T-cell (primary cell): ENCODE measurements at places on chromosomes 2 and 18.

DNA sequence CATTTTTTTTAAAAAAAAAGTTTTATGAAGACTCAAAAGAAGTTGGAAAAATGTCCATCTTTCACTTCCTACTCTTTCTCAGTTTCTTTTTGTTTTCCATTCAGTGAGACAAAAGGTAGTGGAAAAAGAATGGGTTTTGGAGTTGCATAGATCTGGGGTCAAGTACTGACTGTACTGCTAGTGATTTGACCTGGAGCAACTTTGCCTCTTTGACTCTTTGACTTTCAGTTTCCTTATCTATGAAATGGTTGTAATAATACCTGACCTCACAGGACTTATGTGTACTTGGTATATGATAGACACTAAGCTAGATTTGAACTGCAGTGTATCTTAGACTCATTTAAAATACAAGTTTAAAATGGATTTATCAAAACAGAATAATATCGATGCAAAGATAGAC lies 3.5 kb upstream of the KCNE4 start:
- no peak for DNase-seq
- H3K4me1 ChIP-seq, result no peaks in the 10 kb centered on the region
- no peak overlapping the region for H3K27ac ChIP-seq
- no peak overlapping the region for H3K4me3 ChIP-seq

DNA sequence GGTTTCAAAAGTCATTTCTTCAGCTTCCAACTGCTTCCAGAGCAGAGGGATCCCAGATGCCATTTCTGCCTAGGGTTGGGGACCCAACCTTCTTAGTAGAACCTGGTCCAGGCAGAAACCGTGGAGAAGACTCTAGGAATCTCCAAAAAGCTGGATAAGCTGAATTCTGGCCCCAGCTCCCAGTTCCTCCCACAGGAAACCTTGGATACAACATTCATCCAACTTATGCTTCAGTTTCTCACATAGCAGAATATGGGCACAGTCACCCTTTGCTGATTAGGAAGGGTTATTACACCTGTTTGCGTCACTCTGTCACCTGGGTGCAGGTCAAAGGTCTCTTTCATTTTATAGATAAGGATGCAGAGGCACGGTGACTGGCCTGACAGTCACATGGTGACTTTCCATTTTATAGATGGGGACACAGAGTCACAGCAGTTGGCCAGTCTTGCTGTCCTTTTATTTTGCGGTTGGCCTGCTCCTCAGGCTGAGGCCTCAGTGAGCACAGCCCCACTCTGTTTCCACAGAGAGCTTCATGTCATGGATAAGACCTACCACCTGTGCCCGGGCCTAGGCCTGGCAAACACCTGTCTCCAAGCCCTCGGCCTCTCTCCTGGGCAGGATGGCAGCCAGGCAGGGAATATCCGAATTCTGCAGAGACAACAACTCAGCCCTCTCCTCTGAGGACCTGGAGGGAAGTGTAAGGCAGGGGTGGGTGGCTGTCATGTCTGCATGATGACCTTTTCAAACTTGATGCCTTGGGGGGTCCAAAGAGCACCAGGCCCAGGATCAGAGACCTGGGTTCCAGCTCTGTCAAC lies 148.8 kb downstream of the SMAD7 start:
- peaks cover 20% of the 10 kb centered on the region for H3K4me1 ChIP-seq
- no peak overlapping the region for H3K4me3 ChIP-seq
- H3K27me3 ChIP-seq, result no peaks in the 10 kb centered on the region
- no peak for DNase-seq
- H3K36me3 ChIP-seq, result no peaks in the 10 kb centered on the region

DNA sequence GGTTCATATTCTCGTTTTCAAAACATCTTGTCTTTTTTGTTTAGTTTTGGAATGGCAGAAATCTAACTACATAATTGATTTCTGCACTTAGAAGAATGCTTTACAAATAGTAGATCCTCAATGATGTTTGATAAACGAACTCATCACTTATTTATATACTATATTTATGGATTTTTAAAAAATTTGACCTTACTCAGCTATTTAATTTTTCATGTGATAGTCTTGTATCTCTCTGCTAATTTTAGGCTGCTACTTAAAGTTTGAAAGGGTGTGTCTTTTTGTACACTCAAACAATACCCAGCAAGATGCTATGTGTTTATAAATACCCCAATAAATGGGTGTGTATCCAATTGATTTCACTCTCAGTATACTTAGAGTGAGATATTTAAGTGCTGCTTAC lies 86.9 kb downstream of the EHBP1 start:
- H3K4me1 ChIP-seq, result no peaks in the 10 kb centered on the region
- no peaks in the 10 kb centered on the region for H3K36me3 ChIP-seq
- no peak for DNase-seq
- H3K27ac ChIP-seq, result no peak overlapping the region
- H3K4me3 ChIP-seq, result no peak overlapping the region
- H3K27me3 ChIP-seq, result no peaks in the 10 kb centered on the region

DNA sequence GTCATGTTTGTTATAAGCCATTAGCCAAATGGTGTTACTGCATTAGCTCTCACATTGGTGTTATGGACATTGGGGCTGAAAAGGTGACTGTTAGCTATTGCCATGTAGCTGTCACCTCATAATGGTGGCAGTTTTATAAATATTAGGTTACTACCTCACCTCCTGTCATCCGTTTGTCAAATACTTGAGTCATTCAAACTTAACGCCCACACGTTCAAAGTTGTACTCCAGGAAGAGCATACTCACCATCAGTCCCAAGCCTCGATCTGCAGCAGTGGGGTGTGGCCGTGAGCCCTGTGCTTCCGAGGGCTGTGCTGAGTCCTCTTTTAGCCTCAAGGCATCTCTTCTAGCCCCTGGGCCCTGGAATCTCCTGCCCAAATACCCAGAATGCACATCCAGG lies 87.3 kb downstream of the PDK1 start:
- DNase-seq, result no peak
- H3K4me3 ChIP-seq, result no peak overlapping the region

GRCh38 chr18:543447-544078 lies 36.6 kb upstream of the CETN1 start:
- H3K27ac ChIP-seq, result no peak overlapping the region
- no peak overlapping the region for H3K4me3 ChIP-seq
- DNase-seq, result no peak
- no peaks in the 10 kb centered on the region for H3K27me3 ChIP-seq

- H3K27me3 ChIP-seq, result no peaks in the 10 kb centered on the region
- H3K36me3 ChIP-seq, result peaks cover 74% of the 10 kb centered on the region
- DNase-seq, result no peak
- no peak overlapping the region for H3K4me3 ChIP-seq
- no peak overlapping the region for H3K27ac ChIP-seq
- no peaks in the 10 kb centered on the region for H3K4me1 ChIP-seq
Observed at GRCh38 chr2:229810786-229811185, 96.4 kb upstream of the DNER start.

DNA sequence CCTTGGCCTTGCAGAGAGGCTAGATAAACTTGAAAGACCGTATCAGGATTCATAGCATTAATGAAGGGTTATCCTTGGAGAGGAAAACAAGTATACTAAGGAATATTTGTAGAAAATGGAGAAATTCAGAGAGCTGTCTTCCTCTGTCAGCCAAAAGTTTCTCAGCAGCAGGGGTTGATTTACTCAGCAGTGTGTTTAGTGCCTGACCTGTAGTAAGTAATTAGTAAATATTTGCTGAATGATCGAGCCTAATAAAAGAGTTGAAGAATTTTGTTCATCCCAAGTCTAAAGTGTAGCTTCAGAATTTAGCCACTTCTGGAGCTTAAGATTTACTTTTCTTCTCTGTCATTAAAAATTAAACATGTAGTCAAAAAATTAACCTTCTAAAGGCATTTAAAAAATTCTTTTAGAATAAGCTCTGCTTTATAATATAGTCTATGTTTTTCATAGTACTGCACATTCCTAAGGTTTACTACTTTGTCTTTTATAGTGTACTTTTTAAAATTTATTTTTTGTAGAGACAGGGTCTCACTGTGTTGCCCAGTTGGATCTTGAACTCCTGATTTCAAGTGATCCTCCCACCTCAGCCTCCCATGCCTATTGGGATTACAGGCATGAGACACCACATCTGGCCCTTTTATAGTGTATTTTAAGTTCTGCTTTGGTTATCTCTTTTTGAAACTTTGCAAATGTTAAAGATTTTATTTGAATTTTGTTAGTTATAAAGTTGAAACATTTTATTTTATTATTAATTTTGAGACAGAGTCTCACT lies 138.4 kb upstream of the MYO3B start:
- H3K36me3 ChIP-seq, result no peaks in the 10 kb centered on the region
- no peak overlapping the region for H3K27ac ChIP-seq

- no peak for DNase-seq
- H3K4me1 ChIP-seq, result peaks cover 12% of the 10 kb centered on the region
- no peak overlapping the region for H3K27ac ChIP-seq
- H3K36me3 ChIP-seq, result no peaks in the 10 kb centered on the region
- H3K4me3 ChIP-seq, result no peak overlapping the region
- H3K27me3 ChIP-seq, result peaks cover 13% of the 10 kb centered on the region
Observed at GRCh38 chr2:120787111-120787821, 51.6 kb downstream of the GLI2 start.

- H3K27ac ChIP-seq, result no peak overlapping the region
- no peaks in the 10 kb centered on the region for H3K4me1 ChIP-seq
- H3K36me3 ChIP-seq, result no peaks in the 10 kb centered on the region
- H3K27me3 ChIP-seq, result no peaks in the 10 kb centered on the region
- no peak for DNase-seq
- H3K4me3 ChIP-seq, result no peak overlapping the region
Observed at GRCh38 chr2:85797263-85797660, 43.5 kb downstream of the ATOH8 start.

- no peak for DNase-seq
- peaks cover 2% of the 10 kb centered on the region for H3K27me3 ChIP-seq
- H3K4me3 ChIP-seq, result no peak overlapping the region
- H3K36me3 ChIP-seq, result no peaks in the 10 kb centered on the region
- peaks cover 6% of the 10 kb centered on the region for H3K4me1 ChIP-seq
- no peak overlapping the region for H3K27ac ChIP-seq
Observed at GRCh38 chr2:101521487-101521886, 46.6 kb upstream of the RFX8 start.

DNA sequence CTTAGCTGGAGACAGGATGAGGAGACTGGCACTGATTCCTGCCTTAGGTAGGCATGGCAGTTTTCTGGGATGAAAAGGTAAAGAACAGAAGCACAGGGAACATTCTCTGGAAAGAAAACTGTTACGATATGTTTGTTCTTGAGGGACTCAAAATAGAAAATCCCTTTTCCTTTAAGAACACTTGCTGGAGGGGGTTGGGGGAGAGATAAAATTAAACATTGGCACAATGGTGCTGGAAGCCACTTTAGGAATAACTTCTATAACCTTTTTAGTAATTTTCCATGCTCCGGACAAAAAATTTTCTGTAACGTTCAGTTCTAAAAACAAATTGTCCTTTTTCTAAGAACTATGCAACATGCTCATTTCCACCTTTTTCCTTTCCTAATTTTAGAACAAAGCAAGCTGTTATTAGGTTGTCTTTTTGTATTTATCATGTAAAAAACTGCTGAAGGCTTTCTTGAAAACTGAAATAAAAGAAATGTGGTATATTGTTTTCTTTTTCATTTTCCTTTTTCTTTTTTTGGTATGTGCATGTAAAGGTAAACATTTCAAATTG lies 343.8 kb downstream of the EPHA4 start:
- H3K27me3 ChIP-seq, result no peaks in the 10 kb centered on the region
- no peak overlapping the region for H3K4me3 ChIP-seq
- DNase-seq, result no peak
- H3K36me3 ChIP-seq, result no peaks in the 10 kb centered on the region
- no peaks in the 10 kb centered on the region for H3K4me1 ChIP-seq
- no peak overlapping the region for H3K27ac ChIP-seq

DNA sequence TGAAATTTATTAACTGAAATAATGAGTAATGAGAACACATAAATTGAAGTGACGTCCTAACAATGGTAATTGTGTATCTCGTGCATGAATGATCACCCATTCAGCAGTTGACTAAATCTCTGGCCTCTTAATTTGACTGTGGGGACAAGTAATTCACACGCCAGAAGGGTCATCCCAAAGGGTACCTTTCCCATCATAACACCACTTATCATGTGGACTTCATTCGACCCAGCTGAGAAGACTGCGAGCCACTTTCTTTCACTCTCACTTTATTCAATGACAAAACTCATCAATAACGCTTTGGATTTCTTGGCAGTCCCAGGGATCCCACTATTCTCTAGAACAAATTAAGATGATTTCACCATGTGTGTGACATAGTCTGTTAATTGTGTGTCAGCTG lies 62.7 kb upstream of the LYPD1 start:
- no peaks in the 10 kb centered on the region for H3K4me1 ChIP-seq
- H3K27me3 ChIP-seq, result no peaks in the 10 kb centered on the region
- H3K4me3 ChIP-seq, result no peak overlapping the region
- DNase-seq, result no peak
- H3K27ac ChIP-seq, result no peak overlapping the region

GRCh38 chr18:8946066-8946838 lies 156.2 kb upstream of the NDUFV2 start:
- DNase-seq, result no peak
- H3K4me3 ChIP-seq, result no peak overlapping the region
- no peaks in the 10 kb centered on the region for H3K4me1 ChIP-seq
- H3K36me3 ChIP-seq, result no peaks in the 10 kb centered on the region

DNA sequence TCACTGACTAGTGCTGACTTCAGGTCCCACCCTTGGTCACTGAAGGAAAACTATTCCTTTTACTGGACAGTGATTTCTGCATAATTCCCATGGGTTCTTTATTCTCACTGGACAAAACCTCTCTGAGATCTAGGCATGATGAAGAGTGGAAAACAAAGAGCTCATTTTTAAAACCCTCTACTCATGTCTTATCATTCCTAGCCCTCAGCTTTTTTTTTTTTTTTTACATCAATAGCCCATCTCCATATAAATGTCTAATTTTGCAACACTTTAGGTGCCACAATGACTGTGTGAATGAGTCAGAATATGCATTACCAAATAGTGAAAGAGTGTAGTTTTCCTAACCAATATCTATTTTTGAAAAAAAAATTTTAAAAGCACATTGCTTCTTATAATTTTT lies 74.8 kb downstream of the TCF4 start:
- no peak for DNase-seq
- H3K36me3 ChIP-seq, result no peaks in the 10 kb centered on the region
- H3K27ac ChIP-seq, result no peak overlapping the region
- no peak overlapping the region for H3K4me3 ChIP-seq

- H3K27ac ChIP-seq, result no peak overlapping the region
- no peaks in the 10 kb centered on the region for H3K27me3 ChIP-seq
- DNase-seq, result no peak
- H3K36me3 ChIP-seq, result no peaks in the 10 kb centered on the region
- no peaks in the 10 kb centered on the region for H3K4me1 ChIP-seq
Observed at GRCh38 chr2:161873707-161874106, 200.3 kb downstream of the DPP4 start.

DNA sequence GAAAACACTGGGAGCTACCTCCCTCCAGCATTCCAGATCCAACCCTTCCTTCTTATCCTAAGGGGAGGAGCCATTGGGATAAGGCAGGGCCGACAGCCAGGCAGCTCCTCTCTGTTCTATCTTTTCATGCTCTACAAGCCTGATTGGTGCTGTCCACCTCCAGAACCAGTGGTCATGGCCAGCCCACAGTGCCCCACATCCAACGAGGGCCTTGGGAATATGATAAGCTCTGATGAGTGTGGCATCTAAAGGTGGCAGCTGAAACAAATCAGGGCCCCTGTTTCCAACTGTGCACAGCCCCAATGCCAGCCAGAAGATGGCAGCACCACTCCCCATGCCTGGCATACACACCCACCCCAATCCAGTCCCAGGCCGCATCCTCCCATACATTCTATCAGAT lies 329.3 kb downstream of the C1D start:
- no peak for DNase-seq
- H3K27ac ChIP-seq, result no peak overlapping the region
- H3K4me1 ChIP-seq, result no peaks in the 10 kb centered on the region
- no peak overlapping the region for H3K4me3 ChIP-seq
- no peaks in the 10 kb centered on the region for H3K27me3 ChIP-seq
- no peaks in the 10 kb centered on the region for H3K36me3 ChIP-seq
